RWPE1 (cell line): ENCODE measurements at places on chromosomes 2 and 18.
A peak's percentile ranks its signal among the peaks of the same experiment; 100 is the strongest.

DNA sequence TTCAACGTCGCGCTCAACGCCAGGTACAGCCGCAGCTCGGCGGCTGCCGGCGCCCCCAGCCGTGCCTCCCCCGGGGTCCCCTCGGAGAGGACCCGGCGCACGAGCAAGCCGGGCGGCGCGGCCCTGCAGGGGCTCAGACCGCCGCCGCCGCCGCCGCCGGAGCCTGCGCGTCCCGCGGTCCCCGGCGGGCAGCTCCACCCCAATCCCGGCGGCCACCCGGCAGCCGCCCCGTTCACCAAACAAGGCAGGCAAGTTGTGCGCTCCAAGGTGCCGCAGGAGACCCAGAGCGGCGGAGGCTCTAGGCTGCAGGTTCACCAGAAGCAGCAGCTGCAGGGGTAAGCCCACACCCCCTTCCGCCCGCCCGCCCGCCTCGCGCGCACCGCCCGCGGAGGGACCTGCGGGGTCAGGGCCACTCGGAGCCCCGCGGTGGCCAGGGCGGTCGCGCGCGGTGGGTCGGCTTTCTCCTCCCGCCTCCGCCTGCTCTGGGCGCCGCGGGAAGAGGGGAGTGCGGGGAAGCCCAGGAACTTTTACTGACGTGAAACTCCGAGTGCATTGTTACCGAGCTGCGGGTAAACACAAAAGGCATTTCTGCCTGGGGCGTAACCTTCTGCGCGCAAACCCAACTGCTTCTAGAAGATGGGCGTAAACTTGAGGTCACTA lies 861 bp downstream of the LTBP1 start:
- DNase-seq, result peak; percentile 44

DNA sequence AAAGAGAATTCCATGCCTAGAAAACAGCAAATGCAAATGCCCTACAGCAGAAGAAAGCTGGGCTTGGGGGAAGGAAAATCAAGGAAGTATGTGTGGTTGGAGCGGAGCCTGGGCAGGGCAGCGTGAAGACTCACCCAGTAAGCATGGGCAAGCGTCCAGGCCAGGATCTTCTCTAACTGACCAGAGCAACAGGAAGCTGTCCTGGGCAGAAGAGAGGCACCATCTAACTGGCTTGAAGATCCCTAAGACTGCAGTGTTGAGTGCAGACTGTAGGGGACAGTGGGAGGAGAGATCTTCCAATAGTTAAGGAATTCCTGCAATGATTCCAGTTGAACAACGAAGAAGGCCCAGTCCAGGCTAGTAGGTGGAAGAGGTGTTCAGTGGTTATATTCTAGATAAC lies 57.9 kb downstream of the NXPH2 start:
- no peak for DNase-seq

DNA sequence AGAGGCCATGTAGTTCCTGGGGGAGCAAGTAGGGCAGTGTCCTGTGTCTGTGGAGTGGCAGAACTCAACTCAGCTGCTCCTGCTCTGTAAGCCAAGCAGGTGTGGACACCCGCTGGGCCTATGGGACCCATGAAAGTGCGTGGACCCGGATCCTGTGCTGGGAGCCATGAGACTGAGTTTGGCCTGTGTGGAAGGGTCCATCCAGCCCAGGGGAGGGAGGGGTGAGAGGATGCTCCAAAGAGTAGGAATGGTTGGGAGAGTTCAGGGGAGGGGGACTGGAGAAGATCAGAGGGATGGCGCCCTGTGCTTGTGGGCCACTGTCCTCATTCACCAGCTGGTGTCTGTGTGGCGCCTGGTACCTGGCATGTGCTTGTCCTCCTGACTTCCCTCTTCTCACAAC lies 226.4 kb upstream of the HS6ST1 start:
- no peak for DNase-seq

DNA sequence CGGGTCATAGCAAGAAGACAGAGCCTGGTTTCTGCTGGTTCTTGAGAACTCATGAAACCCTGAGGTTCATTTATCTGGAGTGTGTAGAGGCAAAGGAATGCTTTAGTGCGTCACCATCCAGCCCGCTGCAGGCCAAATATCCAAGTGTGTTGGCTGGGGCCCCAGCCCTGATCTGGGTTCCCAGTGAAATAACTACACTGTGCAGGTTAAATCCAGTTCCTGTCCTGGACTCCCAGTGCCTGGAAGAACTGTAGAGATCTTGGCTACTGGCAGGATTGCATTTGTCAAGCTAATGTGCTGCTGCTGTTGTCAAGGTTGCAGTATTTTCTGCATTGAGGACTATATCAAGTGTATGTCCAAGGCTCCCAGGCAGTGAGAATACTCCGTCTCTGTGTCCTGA lies 89.9 kb downstream of the MAPK4 start:
- DNase-seq, result no peak

GRCh38 chr18:79523206-79523735 lies 127.5 kb downstream of the NFATC1 start:
- no peak for DNase-seq

DNA sequence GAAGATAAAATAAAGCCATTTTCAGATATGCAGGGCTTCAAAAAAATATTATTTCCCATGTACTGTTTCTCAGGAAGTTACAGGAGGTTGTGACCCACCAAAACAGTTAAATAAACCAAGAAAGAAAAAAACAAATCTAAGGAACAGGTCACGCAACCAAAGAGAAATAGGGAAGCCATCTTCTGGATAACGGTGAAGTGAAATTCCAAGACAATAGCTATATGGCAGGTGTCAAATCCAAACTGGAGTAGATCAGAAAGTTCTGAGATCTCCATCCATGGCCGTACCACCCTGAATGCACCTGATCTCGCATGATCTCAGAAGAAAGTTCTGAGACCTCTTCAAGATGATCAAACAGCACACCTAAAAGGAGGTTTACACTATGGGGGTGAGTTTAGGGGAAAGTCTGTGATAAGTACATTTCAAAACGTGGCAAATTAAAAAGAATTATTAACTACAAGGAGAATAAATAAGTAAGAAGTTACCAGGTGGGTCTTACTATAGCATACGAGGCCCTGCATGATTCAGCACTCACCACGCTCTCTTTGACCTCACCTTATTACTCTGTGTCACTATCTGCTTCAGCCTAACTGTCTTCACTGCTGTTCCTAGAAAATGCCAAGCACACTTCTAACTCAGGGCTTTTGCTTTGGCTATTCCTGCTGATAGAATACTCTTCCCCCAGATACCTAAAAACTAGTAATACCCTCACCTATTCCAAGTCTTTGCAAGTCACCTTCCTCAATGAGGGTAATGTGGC lies 29.9 kb downstream of the NBAS start:
- DNase-seq, result no peak

DNA sequence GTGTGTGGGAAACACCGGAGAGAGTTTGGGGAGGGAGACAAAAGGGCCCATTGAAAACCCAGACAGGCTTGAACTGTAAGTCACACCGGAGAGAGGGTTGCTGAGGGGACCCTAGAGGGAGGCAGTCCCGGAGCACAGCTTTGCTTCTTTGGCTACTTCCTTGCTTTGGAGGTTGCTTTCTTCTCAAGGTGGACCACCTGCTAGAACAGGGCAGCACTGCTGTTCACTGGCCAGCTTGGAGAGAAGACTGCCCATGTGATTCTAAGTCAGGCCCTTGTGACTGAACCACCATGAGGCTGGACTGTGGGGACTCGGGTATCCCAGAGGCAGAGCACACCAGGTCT lies 4.4 kb downstream of the ACTG2 start:
- DNase-seq, result no peak

GRCh38 chr2:240472078-240472790 lies 36.8 kb downstream of the GPC1 start:
- DNase-seq, result no peak

GRCh38 chr2:221455214-221455613 lies 116.9 kb downstream of the EPHA4 start:
- DNase-seq, result no peak

DNA sequence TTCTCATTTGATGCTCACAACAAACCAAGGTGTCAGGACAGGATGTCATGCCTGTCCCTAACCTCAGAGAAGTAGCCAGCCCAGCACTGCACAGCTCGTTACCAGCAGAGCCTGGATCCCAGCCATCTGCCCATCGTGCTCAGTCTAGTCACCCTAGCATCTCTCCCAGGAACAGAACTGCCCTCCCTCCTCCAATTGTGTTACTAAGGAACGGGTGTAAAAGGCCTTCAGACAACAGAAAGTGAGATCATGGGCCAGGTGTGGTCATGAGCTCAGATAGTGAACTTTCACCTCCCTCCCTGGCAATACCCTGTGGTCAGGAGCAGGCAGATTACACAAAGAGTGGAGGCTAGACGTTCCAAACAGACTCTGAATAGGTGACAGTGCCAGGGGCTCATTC lies 111.8 kb upstream of the PPP1CB start:
- no peak for DNase-seq

DNA sequence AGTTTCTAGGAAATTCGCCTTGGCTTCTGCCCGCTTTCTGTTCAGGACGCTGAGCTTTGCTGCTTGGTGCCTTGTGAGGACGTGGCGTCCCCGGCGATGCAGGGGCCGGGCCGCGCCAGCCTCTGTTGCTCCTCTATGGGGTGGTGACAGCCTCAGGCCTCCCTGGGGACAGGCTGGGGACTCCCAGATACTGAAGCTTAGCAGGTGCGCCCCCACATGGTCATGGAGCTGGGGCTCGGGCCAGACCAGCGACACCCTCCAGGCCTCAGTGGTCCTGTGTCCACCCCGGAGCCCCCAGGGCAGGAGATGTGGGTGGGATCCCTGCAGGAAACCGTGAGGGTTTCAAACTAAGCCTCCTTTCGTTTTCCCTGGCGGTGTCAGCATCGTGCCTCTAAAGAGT lies 29.2 kb downstream of the KCNG2 start:
- DNase-seq, result no peak

DNA sequence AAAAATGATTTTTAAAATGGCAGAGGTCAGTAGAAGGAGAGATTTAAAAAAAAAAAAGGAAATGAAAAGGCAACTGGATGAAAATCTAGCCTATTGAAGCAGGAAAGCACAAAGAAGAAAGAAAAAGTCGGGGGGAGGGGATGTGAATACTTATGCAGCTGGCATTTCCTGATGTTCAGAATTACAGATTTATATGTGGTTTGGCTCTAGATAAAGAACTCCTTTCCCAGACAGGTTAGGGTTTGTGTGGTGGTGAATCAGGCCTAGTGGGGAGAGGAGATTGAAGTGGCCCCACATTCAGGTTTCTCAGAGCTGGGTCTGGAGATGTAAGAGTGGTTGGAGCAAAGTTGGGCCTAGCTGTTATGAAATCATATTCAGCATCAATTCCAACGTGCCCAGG lies 394.4 kb downstream of the FIGN start:
- DNase-seq, result no peak

DNA sequence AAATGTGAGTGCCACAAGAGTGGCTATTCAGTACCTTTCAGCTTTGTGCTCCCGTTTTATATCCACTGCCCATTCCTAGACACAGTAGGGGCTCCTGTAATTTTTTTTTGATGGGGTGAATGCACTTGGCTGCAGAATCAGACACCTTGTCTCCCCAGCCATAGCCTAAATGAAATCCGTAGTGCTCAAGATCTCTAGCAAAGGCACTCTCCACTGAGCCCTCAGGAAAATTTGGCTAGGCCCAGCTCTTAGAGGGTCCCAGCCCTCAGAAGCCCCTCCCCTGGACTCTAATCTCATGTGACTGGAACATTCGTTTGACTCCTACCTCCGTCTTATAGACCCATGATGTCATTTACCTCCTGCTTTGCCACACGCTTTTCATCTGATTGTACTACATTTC lies 323.9 kb downstream of the SMAD2 start:
- no peak for DNase-seq

DNA sequence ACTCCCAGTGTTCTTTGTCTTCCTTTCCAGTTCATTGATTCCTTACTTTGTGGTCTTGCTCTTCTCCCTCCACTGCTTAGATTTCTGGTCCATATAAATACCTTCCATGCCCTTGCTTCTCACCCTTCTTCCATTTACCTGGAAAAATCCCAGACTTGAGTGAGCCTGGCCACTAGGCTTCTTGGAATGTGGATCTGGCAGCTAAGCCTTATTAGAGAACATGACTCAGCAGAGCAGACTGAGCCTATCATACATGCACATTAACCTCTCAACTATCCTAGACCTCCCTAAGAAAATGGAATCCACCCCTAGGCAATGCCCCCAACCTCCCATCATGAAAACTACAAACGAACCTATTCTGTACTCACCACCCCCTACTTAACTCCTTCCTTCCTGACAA lies 127.7 kb downstream of the RHBDD1 start:
- DNase-seq, result peak; percentile 41

DNA sequence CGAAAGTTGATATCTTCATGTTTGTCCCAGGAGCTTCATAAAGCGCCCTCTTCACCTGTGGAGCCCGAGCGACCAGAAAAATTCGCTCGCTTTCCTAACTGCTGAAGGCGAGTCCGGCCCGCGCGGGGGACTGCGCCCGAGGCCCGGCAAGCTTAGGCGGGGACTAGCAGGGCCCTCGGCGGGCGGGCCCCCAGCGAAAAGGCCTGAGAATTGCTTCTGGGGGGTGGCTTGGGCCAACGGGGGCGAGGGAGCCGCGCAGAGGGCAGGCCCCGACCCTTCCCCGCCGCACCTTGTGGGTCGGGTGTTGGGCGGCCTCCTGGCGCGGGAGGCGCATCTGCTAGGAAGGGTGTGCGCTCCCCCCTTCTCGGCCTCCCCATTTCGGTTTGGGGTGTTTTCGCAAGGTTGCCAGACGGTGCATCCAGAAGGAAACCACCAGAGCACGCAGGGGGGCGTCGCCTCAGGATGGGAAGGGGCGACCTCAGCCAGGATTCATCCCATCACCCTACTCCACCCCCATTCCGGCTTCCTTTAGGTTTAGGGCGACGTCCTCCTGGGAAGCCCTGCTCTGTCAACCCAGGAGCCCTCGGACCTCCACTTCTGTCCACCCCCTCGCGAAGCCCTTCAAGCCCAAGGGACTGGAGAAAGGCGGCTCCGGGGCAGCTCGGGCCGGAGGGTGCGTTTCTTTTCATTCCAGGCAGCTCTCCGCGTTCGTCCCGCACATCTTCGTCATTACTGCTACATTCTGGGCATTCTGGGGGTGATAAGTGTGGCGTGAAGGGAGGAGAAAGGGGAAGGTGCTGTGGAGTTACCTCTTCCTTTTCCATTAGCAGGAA lies 9.1 kb downstream of the SP9 start:
- DNase-seq, result no peak

- no peak for DNase-seq
Observed at GRCh38 chr2:211990335-211990734, 548.3 kb downstream of the ERBB4 start.

DNA sequence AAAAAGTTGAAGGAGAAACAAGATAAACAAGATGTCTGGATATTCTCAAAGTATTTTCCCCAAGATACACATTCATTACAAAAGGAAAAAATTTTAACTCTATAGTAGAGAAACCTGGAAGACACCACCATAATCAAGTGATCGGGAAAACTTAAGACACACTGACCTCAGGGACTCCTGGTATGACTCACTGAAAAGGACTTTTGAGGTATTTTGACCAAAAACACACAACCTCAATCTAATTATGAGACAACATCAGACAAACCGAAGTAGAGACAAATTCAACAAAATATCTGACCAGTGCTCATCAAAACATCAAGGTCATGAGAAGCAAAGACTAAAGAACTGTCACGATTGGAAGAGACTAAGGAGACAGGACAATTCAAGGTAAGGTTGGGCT lies 34.7 kb downstream of the LPIN2 start:
- no peak for DNase-seq
